ENCODE measurements at places on chromosomes 3 and 15.

DNA sequence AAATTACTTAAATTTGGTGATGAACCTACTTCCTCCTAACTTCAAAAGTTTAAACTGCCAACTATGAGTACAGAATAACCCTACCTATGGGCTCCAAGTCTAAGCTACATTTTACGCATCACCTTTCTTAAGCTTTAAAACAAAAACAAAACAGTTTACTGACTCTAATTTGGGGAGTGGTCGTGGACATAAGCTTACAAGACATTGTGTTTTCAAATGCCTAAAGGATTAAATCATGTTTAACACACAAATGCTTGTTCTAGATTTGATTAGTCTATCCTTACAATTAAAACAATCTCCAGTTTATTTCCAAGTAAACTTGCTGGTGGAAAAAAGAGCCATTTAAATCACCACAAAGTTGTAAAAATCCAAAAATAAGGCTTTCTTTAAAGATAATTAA lies 62.2 kb downstream of the UACA start:
- DNase-seq: no peak

- DNase-seq: no peak
Measured at GRCh38 chr15:70826634-70827033, 27.3 kb downstream of the LARP6 start.

DNA sequence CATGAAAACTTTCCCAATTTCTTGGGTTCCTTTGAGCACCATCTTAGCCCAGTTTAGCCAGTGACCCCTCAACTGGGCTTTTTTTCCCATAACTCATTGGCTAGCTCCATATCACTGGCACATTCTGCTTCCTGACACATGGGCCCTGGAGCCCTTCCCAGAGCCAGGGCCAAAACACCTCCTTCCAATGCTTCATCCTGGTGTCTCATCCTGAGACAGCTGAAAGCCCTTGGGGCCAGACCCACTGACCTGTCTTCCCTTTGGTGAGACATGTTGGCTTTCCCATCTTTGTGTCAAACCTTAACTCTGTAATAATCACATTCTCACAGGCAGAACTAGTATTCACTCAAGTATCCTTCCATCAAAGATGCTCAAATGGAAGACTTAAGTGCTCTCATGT lies 82.6 kb upstream of the SMAD3 start:
- no peak for DNase-seq

DNA sequence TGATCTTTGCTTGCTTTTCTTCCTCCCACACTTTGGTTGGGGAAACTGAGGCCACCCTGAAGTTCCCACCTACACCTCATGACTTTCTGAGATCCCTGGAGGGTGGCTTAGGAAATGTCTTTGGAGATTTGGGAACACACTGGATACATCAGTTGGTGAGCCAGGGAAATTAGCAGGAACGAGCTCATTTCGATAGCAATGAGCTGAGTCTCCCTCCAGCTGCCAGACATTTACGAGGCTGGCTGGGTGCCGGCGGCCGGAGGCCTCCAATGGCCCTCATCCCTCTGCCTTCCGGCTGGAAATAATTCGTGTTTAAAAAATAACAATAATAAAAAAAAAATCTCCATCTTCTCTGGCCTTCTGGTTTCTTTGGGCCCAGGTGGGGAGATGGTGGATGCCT lies 38.8 kb downstream of the SMAD6 start:
- no peak for DNase-seq

DNA sequence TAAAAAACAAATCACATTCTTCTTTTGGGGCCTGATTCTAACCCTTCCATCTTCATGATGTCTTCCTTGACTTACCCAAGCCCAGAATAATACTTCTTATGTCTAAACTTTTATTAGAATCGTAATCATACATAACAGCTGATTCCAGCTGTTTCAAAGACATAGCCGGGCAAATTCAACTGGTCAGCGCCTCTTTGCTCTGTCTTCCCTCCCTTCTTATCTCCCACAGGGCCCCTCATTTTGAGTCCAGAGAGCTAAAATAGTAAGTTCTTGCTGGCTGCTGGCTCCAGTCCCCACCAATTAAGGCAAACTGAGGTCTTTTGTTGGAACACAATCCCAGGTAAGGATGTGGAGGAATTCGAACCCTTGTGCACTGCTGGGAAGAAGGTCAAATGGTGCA lies 108.6 kb downstream of the ADCY5 start:
- DNase-seq: no peak

- no peak for DNase-seq
Measured at GRCh38 chr3:57434041-57434440, 110.1 kb downstream of the DNAH12 start.

- DNase-seq: no peak
Measured at GRCh38 chr3:197746209-197746608, 3.5 kb upstream of the FYTTD1 start.

DNA sequence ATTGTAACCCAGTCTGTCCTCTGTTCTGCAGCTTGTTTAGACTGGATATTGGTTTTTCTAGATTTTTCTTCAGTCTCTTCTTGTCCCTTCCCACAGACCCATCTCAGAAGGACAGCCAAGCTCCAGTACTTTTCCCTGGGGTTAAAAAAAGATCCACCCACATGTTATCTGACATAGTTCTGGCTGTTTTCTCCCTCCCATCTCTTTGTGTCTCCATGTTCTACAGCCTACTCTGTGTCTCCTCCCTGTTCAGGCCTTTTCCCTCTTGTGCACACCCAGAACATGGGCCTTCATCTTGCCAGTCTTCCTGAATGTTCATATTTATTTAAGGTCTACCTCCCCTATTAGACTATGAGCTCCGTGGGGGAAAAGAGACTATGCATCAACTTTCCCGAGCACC lies 5.1 kb upstream of the PPP4R2 start:
- no peak for DNase-seq

GRCh38 chr3:116198087-116198486 lies 247.2 kb downstream of the LSAMP start:
- DNase-seq: no peak

DNA sequence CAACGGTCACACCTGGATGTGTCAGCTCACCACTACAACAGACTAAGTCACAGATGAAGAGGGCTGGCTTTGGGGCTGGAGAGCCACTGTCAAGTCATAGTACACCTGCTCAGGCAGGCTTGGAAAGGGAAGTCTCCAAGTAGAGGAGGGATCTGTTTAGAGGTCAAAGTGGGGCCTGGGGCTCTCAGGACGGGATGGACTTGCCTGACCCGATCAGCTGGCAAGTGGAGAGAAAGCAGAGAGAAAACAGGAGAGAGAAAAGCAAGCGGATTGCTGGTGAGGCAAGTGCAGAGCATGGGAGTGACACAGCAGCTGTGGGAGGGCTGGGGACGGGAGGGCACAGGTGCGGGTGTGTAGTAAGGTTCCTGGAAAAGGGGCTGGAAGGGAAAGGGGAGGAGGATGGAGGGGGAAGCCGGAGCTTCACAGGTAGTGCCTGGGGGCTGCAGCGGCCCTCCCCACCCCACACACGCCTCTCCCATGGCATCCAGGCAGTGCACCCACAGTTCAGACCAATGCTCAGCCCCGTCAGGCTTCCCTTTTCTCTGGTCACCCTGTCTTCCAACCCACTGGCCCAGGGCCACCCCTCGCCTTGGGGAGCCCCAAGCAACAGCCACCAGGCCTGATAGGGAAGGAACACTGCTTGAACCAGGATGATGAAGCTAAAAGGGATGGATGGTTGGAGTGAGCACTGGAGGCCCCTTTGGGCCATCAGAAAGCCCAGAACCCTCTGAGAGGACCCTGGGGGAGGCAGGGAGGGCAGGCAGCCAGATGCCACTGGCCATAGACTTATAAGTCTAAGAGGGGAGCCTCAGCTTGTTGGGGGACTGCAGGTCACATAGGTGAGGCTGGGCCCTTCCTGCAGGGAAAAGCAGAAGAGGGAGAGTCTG lies 8.5 kb downstream of the RPS17 start:
- DNase-seq: no peak

- DNase-seq: no peak
Measured at GRCh38 chr3:134027631-134028030, 2.1 kb downstream of the SLCO2A1 start.

GRCh38 chr3:57221883-57222282 lies 5.6 kb upstream of the APPL1 start:
- no peak for DNase-seq

DNA sequence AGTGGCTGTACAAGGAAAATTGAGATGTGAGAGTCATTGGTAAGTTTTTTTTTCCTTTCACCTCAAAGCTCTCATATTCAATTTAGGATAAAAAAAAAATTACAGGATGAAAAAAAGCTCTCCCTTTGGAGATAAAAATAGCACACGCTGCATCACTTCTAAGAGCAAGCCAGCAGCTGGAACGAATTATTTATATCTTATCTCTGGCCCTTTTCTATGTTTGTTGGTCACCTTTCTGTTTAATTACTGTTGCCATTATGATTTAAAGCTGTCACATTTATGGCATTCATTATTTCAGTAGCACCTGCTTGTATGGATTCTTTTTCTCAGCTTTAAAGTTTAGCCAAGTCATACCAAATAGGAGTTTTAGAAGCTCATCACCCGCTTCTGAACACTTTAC lies 171.6 kb upstream of the PDZRN3 start:
- no peak for DNase-seq

DNA sequence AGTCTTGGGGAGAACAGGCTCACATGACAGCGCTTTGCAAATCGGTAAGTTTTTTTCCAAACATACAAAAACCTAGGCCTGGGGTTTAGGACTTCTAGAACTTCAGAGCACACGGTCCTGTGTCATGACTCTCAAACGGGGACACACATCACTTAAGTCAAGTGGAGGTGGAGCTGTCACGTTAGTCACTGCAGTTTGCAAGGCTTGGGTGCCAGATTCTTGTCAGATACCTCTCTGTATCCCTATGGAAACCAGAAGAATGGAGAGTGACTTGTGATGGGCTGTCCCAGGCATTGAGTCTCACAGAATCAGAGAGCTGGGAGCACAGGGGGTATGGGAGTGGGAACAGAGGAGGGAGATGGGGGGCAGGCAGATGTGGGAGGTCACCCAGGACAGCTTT lies 64.8 kb downstream of the DUT start:
- no peak for DNase-seq

DNA sequence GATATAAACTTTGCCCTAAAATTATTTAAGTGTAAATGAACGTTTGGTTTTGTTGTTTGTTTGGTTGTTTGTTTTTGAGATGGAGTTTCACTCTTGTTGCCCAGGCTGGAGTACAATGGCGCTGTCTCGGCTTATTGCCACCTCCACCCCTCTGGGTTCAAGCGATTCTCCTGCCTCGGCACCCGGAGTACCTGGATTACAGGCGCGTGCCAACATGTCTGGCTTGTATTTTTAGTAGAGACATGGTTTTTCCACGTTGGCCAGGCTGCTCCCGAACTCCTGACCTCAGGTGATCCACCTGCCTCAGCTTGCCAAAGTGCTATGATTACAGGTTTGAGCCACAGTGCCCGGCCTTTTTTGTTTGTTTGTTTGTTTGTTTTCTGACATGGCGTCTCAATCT lies 87.9 kb upstream of the CHD2 start:
- no peak for DNase-seq

DNA sequence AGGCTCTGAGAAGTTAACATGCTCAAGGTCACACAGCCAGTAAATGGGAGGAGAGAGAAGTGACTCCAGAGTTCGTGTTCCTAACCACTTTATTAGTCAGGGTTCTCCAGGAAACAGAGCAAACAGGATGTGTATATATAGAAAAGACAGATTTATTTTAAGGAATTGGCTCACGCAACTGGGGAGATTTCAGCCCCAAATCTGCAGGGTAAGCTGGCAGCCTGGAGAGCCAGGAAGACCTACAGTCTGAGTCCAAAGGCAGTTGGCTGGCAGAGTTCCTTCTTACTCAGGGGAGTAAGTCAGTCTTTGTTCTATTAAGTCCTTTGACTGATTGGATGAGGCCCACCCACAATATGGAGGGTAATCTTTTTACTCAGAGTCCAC lies 118.2 kb upstream of the PROK2 start:
- DNase-seq: no peak

DNA sequence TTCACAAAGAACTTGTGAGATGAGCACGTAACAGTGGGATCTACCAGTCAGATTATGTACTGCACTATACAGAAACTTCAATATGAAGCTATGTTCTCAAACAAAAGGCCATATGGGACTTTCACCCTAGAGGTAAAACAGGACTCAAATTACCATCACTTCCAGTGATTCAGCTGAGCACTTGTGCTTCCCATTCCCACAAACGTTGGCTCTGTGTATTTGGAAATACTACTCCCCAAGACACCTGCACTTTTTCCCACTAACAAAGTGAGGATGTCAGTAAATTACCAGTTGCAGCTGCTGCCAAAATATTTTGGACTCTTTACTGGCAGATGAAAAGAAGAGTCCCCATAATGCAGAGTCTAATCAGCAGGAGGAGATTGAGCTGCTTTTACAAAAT lies 1570.1 kb downstream of the SI start:
- no peak for DNase-seq

GRCh38 chr15:101346928-101347327 lies 51.9 kb upstream of the SNRPA1 start:
- no peak for DNase-seq

DNA sequence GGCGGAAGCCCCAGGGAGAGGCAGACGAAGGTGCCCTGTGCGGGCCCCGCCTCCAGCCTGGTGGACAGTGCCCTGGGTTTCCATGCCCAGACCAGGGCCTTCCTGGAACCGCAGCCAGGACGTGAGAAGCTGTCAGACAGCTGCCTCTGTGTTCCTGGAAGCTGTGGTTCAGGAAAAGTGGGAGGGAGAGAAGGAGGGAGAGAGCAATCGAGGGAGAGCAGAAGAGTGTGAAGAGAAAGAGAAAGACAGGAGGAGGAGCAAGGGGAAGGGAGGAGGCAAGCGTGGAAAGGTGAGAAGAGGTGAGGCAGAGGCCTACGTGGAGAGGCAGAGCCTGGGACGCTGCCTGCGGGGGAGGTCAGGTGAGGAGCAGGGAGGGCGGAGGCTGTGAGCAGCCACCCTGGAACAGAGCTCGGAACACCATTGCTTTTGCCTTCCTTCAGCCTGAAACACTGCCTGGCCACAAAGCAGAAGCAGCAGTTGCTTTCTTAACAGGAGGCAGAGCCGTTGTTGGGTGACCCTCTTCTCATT lies 18.6 kb downstream of the ZDHHC19 start:
- peak; percentile 29 for DNase-seq

DNA sequence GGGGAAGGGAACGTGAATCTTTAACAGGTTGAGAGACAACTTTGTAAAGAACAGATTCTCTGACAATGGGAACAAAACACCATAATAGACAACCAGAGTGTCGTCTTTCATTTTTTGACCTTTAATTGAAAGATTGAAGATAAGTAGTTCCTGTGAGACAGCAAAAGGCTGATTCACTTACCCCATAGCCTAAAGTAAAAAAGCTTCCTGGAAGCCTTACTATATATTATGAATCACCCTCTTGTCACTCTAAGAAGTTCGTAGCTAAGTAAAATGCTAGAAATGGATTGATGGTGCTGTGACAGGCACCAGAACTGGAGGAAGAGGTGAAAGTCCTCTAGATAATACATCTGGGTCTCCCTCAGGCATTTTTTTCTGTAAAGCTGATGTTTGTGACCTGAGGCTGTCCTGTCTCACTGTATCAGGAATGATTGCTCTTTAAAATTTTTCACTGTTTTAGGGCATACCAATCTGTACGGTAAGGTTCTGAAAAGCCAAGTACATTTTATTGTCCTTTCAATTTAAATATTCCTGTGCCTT lies 824.6 kb upstream of the SEMA6D start:
- DNase-seq: no peak

DNA sequence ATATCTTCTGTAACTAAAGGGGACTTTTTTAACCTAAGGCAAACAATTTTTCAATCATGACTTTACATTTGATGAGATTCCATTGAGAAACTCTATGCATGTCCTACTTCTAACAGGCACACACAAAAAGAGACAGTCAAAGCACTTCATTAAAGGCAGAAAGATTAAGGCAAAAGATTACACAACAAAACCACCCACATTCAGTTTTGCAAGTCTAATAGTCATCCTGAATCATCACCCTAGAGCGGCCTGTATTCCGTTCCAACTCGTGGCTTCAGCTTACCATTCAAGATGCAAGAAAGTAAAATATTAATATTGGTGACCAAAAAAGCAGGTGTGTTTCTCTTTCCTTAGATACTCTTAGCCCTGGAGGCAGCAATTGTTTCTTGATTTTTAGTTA lies 205.9 kb downstream of the P3H2 start:
- no peak for DNase-seq
